ENCODE measurements at places on chromosomes 2 and 18. TPM values are rescaled to one million over a fixed set of nuclear protein-coding genes. Genes with fewer than 3 reads are reported as not detected.

GRCh38 chr2:105400138-105400540 is 1.3 kb upstream of the FHL2 start:
- H3K27ac ChIP-seq, result no peak overlapping the region
- DNase-seq, result no peak
- no peaks in the 10 kb centered on the region for H3K27me3 ChIP-seq
- H3K4me3 ChIP-seq, result no peak overlapping the region
- H3K4me1 ChIP-seq, result peaks cover 36% of the 10 kb centered on the region

DNA sequence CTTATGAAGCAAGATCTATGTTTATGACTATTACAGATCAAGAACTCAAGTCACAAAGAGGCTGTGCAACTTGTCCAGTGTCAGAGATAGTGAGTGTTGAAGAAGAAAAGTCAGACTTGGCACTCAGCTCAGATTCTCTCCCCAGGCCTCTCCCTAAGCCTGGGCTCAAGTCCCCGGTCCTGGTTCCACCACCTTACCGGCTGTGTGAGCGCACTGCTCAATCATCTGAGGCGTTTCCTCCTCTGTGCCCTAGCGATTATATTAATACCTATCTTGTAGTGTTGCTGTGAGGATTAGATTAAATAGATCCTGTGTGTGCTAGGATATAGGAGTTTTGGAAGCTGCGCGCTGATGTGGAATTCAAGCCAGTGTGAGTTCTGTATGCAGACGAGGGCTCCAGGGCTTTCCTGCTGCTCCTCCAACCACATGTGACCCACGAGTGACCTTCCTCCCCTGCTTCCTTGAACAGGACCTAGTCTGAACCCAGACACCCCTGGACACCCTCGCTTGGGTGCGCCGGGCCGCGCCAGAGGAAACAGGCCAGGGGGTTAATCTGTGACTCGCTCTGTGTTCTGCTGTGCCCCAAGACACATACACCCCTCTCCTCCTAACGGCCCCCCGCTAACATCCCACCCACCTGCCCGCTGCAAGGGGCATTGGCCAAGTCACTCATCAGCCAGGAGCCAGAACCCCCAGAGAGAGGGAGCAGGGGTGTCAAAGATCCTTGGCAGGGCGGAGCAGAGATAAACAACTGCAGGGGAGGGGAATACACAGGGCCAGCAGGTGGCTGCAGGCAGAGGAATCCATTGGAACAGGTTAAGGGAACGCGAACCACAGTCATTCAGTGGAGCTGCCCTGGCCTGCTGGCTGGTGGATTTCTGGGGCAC is 38.3 kb downstream of the TNS1 start:
- peaks cover 39% of the 10 kb centered on the region for H3K4me1 ChIP-seq
- H3K4me3 ChIP-seq, result no peak overlapping the region
- no peaks in the 10 kb centered on the region for H3K36me3 ChIP-seq
- H3K27me3 ChIP-seq, result no peaks in the 10 kb centered on the region
- H3K27ac ChIP-seq, result peak overlapping the region; percentile 10

- H3K4me3 ChIP-seq, result no peak overlapping the region
- H3K4me1 ChIP-seq, result peaks cover 55% of the 10 kb centered on the region
- no peaks in the 10 kb centered on the region for H3K27me3 ChIP-seq
- DNase-seq, result peak; percentile 70
- no peaks in the 10 kb centered on the region for H3K36me3 ChIP-seq
- H3K27ac ChIP-seq, result no peak overlapping the region
Observed at GRCh38 chr2:196277002-196277401, 105.6 kb upstream of the STK17B start.

- no peak overlapping the region for H3K27ac ChIP-seq
- H3K27me3 ChIP-seq, result no peaks in the 10 kb centered on the region
- peaks cover 47% of the 10 kb centered on the region for H3K36me3 ChIP-seq
- H3K4me3 ChIP-seq, result no peak overlapping the region
- DNase-seq, result no peak
- peaks cover 6% of the 10 kb centered on the region for H3K4me1 ChIP-seq
Observed at GRCh38 chr18:42069036-42069435, 114.0 kb downstream of the PIK3C3 start.

DNA sequence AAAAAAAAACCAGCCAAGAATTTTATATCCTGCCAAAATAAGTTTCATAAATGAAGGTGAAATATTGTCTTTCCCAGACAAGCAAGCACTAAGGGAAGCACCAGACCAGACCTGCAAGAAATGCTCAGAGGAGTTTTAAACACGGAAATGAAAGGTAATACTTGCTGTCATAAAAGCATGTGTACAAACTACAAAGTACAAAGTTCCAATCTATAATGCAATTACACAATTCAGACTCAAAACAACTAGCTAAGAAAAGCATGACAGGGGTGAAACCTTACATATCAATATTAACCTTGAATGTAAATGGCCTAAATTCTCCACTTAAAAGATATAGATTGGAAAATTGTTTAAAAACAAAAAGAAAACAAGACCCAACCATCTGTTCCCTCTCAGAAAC is 45.0 kb upstream of the ASXL3 start:
- H3K27ac ChIP-seq, result no peak overlapping the region
- H3K27me3 ChIP-seq, result no peaks in the 10 kb centered on the region
- H3K4me3 ChIP-seq, result no peak overlapping the region
- no peaks in the 10 kb centered on the region for H3K36me3 ChIP-seq
- no peak for DNase-seq

DNA sequence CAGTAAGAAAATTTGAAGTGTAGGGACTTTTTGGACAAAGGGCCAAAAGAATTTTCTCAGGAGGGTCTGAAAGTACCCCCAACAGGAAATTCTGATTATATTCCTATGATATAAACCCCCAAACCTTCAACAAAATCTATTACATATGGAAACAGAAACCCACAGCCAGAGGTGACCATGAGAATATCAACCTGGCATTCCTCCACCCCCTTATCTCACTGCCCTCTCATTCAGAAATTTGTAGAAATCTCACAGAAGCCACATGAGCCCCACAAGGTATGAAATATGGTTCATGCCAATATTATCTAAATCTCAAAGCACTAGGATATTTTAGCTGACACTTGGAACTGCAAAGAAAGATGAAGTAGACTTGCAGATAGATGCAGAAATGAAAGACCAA is 31.0 kb upstream of the RBBP8 start:
- no peak for DNase-seq
- no peaks in the 10 kb centered on the region for H3K36me3 ChIP-seq
- H3K27ac ChIP-seq, result no peak overlapping the region
- H3K27me3 ChIP-seq, result no peaks in the 10 kb centered on the region
- H3K4me3 ChIP-seq, result no peak overlapping the region

DNA sequence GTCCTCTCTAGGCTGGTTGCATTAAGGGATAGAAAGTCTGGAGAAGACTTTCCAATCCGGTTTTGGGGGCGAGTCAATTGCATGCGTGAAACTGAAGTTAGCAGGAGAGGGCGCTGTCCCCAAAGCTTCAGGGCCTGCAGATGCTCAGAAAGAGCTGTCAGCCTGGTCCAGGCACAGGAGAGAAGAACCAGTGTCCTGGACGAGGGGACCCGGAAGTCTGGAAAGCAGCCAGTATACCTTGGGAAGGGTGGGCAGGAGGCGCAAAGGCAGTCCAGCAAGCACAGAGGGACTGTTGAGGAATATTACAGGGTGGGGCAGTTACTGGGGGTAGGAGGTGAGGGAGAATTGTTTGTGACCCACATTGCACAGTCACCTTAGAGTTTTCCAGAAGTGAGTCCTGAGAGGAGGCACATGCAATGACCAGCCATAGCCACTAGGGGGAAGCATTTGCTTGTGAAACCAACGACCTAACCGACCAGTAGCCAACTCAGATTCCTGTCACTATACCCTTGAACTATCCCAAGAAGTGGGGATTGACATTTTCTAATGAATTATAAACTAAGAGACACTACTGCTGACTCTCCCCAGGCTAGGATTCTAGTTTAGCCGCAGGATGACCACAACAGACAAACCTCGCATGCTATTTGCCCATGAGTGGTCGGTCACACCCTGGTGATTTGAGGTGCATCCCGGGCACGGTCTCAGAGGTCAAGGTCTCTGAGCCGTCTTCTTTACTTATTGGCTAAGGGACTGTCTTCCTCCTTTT is 172.8 kb downstream of the RDH14 start:
- no peak overlapping the region for H3K27ac ChIP-seq
- H3K36me3 ChIP-seq, result no peaks in the 10 kb centered on the region
- no peak overlapping the region for H3K4me3 ChIP-seq
- no peaks in the 10 kb centered on the region for H3K27me3 ChIP-seq
- no peaks in the 10 kb centered on the region for H3K4me1 ChIP-seq

DNA sequence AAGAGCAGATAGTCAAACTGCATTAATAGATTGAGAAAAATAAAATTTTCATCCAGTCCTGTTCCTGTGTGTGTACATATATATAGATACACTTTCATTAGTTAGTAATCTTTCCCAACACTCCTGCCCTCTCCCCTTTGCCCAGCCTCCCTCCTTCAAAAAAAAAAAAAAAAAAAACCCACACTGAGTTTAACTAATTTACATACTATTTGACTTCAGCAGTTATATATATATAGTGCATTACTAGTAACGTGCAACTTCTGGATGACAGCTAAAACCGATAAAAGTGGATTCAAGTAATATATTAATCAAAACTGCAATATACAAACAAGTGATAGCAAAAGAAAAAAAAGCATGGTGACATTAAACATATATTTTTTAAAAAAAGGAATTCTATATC is 1.4 kb downstream of the FIGN start:
- H3K4me3 ChIP-seq, result peak overlapping the region; percentile 93
- DNase-seq, result peak; percentile 25
- H3K27me3 ChIP-seq, result no peaks in the 10 kb centered on the region
- H3K4me1 ChIP-seq, result peaks cover 20% of the 10 kb centered on the region

DNA sequence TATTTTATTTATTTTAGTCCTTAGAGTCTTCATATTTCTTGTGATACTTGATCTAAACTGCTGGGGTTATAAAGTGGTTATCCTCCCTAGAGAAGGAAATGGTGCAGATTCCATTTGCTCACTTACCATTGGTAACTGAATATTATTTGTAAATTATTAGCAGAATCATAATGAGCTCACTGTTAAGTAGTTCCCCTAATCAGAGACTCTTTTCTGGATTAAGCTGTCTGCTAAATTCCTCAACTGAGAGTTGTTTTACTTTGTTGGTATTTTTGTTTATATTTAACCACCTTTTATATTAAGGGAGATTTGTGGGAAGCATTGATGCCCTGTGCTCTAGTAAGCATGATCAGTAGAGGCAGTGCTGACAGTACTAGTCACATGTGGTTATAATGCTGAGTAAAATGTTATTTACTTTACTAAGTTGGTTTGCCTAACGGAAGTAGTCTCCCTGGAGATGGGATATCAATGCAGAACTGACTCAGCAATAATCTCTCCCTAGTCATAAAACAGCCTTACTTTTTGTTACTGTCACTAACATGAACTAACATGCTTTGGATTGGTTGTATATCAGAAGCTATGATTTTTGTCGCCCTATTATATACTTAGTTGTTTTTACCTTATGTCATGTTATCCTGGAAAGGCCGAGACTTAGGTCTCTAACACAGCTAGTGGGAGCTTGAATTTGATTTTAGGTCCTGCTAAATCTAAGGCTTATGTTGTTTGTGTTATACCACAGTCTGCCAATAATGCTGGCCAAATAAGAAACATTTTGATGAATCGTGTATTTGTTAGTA is 166.7 kb downstream of the MCFD2 start:
- peaks cover 99% of the 10 kb centered on the region for H3K4me1 ChIP-seq
- no peaks in the 10 kb centered on the region for H3K27me3 ChIP-seq
- DNase-seq, result peak; percentile 83
- H3K27ac ChIP-seq, result peak overlapping the region; percentile 85

- peak; percentile 52 for DNase-seq
- peaks cover 37% of the 10 kb centered on the region for H3K4me1 ChIP-seq
- no peaks in the 10 kb centered on the region for H3K36me3 ChIP-seq
- no peak overlapping the region for H3K27ac ChIP-seq
- no peak overlapping the region for H3K4me3 ChIP-seq
Observed at GRCh38 chr2:120472891-120473309, 127.0 kb downstream of the INHBB start.

- H3K27ac ChIP-seq, result no peak overlapping the region
- no peaks in the 10 kb centered on the region for H3K27me3 ChIP-seq
- no peaks in the 10 kb centered on the region for H3K36me3 ChIP-seq
- no peak overlapping the region for H3K4me3 ChIP-seq
- peaks cover 19% of the 10 kb centered on the region for H3K4me1 ChIP-seq
Observed at GRCh38 chr2:127665267-127665893, 9.9 kb downstream of the LIMS2 start.

GRCh38 chr2:54999182-54999581 is 51.1 kb downstream of the RTN4 start:
- H3K4me3 ChIP-seq, result peak overlapping the region; percentile 50
- DNase-seq, result peak; percentile 82
- peaks cover 80% of the 10 kb centered on the region for H3K4me1 ChIP-seq

DNA sequence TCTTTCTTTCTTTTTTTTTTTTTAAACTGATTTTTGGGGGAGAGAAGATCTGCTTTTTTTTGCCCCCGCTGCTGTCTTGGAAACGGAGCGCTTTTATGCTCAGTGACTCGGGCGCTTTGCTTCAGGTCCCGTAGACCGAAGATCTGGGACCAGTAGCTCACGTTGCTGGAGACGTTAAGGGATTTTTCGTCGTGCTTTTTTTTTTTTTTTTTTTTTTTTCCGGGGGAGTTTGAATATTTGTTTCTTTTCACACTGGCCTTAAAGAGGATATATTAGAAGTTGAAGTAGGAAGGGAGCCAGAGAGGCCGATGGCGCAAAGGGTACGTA is 587 bp downstream of the MEIS1 start:
- H3K4me3 ChIP-seq, result peak overlapping the region; percentile 97
- no peaks in the 10 kb centered on the region for H3K36me3 ChIP-seq
- H3K27ac ChIP-seq, result peak overlapping the region; percentile 84
- H3K4me1 ChIP-seq, result no peaks in the 10 kb centered on the region

GRCh38 chr2:186913870-186914269 is 64.9 kb upstream of the ZSWIM2 start:
- no peaks in the 10 kb centered on the region for H3K4me1 ChIP-seq
- H3K27me3 ChIP-seq, result no peaks in the 10 kb centered on the region
- DNase-seq, result no peak
- no peak overlapping the region for H3K4me3 ChIP-seq
- no peak overlapping the region for H3K27ac ChIP-seq

GRCh38 chr2:238852206-238852869 is 4.5 kb downstream of the TWIST2 start:
- peak; percentile 77 for DNase-seq

DNA sequence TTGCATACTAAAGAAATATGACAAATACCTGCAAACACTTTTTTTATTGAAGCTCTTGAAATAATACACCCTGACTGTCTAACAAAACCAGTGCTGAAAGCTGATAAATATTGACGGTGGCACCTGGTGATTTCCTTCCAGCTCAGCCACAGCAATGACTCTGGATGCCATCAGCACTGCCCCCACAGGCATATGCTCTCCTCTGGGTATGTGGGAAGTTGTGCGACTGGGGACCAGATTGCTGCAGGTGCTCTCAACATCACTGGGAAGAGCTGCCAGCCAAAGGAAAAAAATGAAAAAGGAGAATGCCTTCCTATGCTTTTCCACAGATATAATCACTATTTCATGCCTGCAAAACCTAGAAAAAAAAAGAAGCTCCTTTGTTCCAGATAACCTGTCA is 141.5 kb downstream of the PIGN start:
- H3K4me3 ChIP-seq, result no peak overlapping the region
- H3K4me1 ChIP-seq, result no peaks in the 10 kb centered on the region
- no peak for DNase-seq
- H3K27ac ChIP-seq, result no peak overlapping the region
- H3K27me3 ChIP-seq, result no peaks in the 10 kb centered on the region

The MYOM1 gene
- total RNA-seq, result 0.65 TPM

The ZNF521 gene
- 12.1 TPM for total RNA-seq

The CLEC4F gene
- not detected for total RNA-seq

The ALPP gene
- not detected for total RNA-seq

The GGCX gene
- 74.7 TPM for total RNA-seq

The IL1B gene
- total RNA-seq, result 0.86 TPM

The FHOD3 gene
- 10.1 TPM for total RNA-seq

The MYCN gene
- not detected for total RNA-seq

The DCAF17 gene
- 14.4 TPM for total RNA-seq

The DPP10 gene
- not detected for total RNA-seq

The CFAP53 gene
- 0.11 TPM for total RNA-seq
